ENCODE measurements at places on chromosomes 1 and 21. TPM values are rescaled to one million over a fixed set of nuclear protein-coding genes. Genes with fewer than 3 reads are reported as not detected.

DNA sequence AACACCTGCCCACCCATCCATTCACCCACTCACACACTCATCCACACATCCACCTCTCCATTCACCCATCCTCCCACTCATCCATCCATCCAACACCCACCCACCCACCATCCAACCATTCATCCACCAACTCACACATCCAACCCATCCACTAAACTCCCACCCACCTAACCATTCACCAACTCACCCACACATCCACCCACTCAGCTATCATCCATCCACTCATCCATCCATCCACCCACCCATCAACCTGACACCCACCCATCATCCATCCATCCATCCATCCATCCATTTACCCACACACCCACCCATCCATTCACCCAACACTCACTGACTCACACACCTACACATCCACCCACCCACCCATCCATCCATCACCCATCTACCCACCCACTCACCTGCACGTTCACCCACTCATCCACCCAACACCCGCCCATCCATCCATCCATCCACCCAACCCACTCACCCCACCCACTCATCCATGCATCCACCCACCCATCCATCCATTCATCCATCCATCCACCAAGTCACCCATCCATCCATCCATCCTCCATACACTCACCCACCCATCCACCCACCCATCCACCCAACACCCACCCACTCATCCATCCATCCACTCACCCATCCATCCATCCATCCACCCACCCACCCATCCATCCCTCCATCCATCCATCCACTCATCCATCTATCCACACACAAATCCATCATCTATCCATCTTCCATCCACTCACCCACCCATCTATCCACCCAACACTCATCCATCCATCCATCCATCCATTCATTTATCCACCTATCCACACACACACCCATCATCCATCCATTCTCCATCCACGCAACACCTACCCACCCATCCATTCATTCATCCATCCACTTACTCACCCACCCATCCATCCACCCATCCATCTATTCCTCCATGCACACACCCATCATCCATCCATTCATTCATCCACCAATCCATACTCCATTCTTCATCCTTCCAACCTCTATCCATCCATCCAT, 17.4 kb upstream of the PRDM16 start:
- no peak overlapping the region for H3K4me3 ChIP-seq
- no peaks in the 10 kb centered on the region for H3K4me1 ChIP-seq
- H3K27me3 ChIP-seq = peaks cover 10% of the 10 kb centered on the region
- no peak for DNase-seq
- H3K27ac ChIP-seq = no peak overlapping the region
- no peaks in the 10 kb centered on the region for H3K36me3 ChIP-seq

DNA sequence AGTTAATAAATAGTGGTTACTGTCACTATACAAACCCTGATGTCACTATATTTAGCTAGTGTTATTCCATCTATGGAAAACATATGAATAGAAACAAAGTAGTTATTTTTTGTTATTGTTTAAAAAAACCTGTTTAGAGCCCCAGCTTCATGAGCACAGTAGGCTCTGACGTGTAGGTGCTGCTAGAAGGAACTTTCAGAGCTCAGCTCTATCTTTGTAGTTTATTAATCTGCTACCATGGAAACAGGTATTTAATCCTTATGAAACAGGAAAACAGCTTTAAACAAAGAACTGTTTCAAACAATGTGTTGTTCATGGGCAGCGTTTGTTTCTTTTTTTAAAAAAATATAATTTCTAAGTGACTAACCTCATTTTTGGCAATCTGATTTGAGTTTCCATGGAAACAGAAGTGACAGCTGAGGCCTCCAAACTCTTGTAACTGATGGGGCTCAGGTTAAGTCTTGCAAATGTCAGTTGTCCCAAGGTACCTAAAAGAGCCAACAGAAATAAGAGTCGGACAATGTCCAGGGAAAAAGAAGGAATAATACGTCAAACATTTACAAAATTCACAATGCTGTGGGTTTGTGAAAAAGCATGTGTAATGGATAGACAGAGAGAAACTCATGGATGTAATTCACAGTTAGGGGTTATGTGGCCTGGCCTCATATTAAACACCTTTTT, 162.0 kb upstream of the C21orf91 start:
- H3K4me1 ChIP-seq = no peaks in the 10 kb centered on the region
- DNase-seq = no peak
- no peak overlapping the region for H3K27ac ChIP-seq

DNA sequence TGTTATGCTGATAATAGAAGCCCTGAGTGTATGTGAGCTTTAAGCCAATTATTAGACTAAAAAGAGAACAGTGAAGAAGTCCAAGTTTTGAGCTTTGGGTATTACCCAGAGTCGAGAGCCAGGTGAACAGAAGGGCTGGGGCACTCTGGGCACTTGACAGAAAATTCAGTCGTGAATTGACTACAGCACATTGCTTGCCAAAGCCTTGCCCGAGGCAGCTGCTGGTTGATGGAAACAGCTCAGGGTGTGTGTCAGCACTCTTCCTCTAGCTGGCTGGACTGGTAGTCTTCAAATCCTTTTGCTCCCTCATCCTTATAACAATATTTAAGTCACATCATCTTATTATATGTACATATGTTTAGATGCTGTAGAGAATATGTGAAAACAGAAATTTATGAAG, 21.3 kb downstream of the PDE4B start:
- H3K4me1 ChIP-seq = no peaks in the 10 kb centered on the region
- no peaks in the 10 kb centered on the region for H3K36me3 ChIP-seq
- DNase-seq = no peak
- no peak overlapping the region for H3K27ac ChIP-seq
- no peaks in the 10 kb centered on the region for H3K27me3 ChIP-seq

DNA sequence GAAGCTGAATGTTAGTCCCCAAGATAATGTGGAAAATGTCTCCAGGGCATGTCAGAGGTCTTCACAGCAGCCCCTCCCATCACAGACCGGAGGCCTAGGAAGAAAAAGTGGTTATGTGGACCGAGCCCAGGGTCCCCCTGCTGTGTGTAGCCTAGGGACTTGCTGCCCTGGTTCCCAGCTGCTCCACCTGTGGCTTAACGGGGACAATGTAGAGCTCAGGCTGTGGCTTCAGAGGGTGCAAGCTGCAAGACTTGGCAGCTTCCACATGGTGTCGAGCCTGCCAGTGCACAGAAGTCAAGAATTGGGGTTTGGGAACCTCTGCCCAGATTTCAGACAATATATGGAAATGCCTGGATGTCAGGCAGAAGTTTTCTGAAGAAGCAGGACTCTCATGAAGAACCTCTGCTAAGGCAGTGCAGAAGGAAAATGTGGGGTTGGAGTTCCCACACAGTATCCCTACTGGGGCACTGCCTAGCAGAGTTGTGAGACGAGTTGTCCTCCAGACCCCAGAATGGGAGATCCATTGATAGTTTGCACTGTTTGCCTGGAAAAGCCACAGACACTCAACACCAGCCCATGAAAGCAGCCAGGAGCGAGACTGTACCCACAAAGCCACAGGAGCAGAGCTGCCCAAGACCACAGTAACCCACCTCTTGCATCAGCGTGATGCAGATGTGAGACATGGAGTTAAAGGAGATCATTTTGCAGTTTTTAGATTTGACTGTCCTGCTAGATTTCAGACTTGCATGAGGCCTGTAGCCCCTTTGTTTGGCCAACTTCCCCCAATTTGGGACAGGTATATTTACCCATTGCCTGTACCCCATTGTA, 204.9 kb downstream of the MRPL39 start:
- no peak for DNase-seq
- H3K4me3 ChIP-seq = no peak overlapping the region
- no peaks in the 10 kb centered on the region for H3K36me3 ChIP-seq
- no peaks in the 10 kb centered on the region for H3K27me3 ChIP-seq
- H3K4me1 ChIP-seq = no peaks in the 10 kb centered on the region
- H3K27ac ChIP-seq = no peak overlapping the region

- no peaks in the 10 kb centered on the region for H3K36me3 ChIP-seq
- no peaks in the 10 kb centered on the region for H3K27me3 ChIP-seq
- H3K27ac ChIP-seq = no peak overlapping the region
- DNase-seq = no peak
These were observed 61.2 kb downstream of the DISP3 start for GRCh38 chr1:11539850-11540772.

- no peaks in the 10 kb centered on the region for H3K27me3 ChIP-seq
- H3K4me3 ChIP-seq = no peak overlapping the region
- DNase-seq = no peak
- no peaks in the 10 kb centered on the region for H3K36me3 ChIP-seq
- H3K27ac ChIP-seq = no peak overlapping the region
- no peaks in the 10 kb centered on the region for H3K4me1 ChIP-seq
These were observed 254.0 kb downstream of the BRINP2 start for GRCh38 chr1:177424744-177425143.

- no peaks in the 10 kb centered on the region for H3K27me3 ChIP-seq
- H3K27ac ChIP-seq = no peak overlapping the region
- no peak for DNase-seq
- H3K4me1 ChIP-seq = no peaks in the 10 kb centered on the region
- H3K4me3 ChIP-seq = no peak overlapping the region
- no peaks in the 10 kb centered on the region for H3K36me3 ChIP-seq
These were observed 16.5 kb upstream of the OVAAL start for GRCh38 chr1:180542113-180542837.

DNA sequence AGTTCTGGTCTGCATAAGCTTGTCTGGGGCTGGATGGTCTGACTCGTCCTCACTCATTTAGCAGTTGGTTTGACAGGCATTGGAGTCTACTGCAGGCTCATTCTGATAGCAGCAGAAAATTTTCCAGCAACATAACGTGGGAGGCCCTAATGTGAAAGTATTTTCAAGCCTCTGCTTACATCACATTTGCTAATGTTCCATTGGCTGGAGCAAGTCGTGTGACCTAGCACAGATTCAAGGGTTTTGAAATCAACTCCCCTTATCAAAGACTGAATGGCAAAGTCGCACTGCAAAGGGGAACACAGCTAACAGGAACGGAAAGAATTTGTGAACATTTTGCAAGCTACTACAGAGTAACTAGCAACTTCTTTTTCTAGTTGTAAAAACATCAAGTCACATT, 2.3 kb upstream of the USH2A start:
- H3K4me1 ChIP-seq = no peaks in the 10 kb centered on the region
- DNase-seq = no peak
- H3K4me3 ChIP-seq = no peak overlapping the region
- H3K36me3 ChIP-seq = no peaks in the 10 kb centered on the region
- H3K27me3 ChIP-seq = no peaks in the 10 kb centered on the region

GRCh38 chr1:85847356-85847755, 139.1 kb upstream of the ZNHIT6 start:
- DNase-seq = no peak
- peaks cover 11% of the 10 kb centered on the region for H3K4me1 ChIP-seq
- no peaks in the 10 kb centered on the region for H3K27me3 ChIP-seq

- H3K4me3 ChIP-seq = no peak overlapping the region
- no peaks in the 10 kb centered on the region for H3K36me3 ChIP-seq
- no peak overlapping the region for H3K27ac ChIP-seq
- no peaks in the 10 kb centered on the region for H3K4me1 ChIP-seq
These were observed 126.7 kb downstream of the EIF4G3 start for GRCh38 chr1:21050031-21050430.

DNA sequence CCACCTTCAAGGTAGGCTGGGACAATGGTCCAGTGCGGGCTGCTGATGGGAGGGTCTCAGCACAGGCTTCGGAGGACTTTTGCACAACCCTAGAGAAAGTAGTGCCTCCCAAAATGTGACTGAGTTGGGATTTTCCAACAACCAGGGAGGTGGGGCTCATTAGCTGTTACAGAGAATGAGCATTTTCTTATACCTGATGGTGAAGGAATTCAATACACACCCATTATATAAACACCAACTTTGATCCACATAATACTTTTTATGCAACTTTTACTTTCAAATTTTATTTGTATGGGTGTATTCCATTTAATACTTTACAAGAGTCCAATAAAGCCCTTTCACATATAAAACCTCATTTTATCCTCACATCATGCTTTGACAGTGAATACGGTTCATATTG, 31.3 kb upstream of the RNF186 start:
- no peaks in the 10 kb centered on the region for H3K4me1 ChIP-seq
- H3K4me3 ChIP-seq = no peak overlapping the region
- no peaks in the 10 kb centered on the region for H3K27me3 ChIP-seq
- no peak overlapping the region for H3K27ac ChIP-seq

GRCh38 chr1:47002211-47002610, 21.3 kb upstream of the CYP4X1 start:
- H3K4me3 ChIP-seq = no peak overlapping the region
- no peak overlapping the region for H3K27ac ChIP-seq
- no peak for DNase-seq
- no peaks in the 10 kb centered on the region for H3K4me1 ChIP-seq
- no peaks in the 10 kb centered on the region for H3K36me3 ChIP-seq

GRCh38 chr1:11948822-11949458, 14.4 kb downstream of the PLOD1 start:
- H3K27me3 ChIP-seq = no peaks in the 10 kb centered on the region
- no peak overlapping the region for H3K27ac ChIP-seq
- DNase-seq = no peak
- H3K36me3 ChIP-seq = peaks cover 70% of the 10 kb centered on the region

The LCE3E gene
- not detected for total RNA-seq

The CIART gene
- 2.7 TPM for total RNA-seq

The RYR2 gene
- 0.22 TPM for total RNA-seq

The FAM163A gene
- total RNA-seq = 0.44 TPM

The TNFAIP8L2 gene
- total RNA-seq = 4.4 TPM

All from tibial nerve (tissue), 4 donors.